ENCODE measurements at places on chromosomes 1 and 21.

GRCh38 chr1:178919581-178919980 lies 48.7 kb upstream of the ANGPTL1 start:
- DNase-seq, result no peak

DNA sequence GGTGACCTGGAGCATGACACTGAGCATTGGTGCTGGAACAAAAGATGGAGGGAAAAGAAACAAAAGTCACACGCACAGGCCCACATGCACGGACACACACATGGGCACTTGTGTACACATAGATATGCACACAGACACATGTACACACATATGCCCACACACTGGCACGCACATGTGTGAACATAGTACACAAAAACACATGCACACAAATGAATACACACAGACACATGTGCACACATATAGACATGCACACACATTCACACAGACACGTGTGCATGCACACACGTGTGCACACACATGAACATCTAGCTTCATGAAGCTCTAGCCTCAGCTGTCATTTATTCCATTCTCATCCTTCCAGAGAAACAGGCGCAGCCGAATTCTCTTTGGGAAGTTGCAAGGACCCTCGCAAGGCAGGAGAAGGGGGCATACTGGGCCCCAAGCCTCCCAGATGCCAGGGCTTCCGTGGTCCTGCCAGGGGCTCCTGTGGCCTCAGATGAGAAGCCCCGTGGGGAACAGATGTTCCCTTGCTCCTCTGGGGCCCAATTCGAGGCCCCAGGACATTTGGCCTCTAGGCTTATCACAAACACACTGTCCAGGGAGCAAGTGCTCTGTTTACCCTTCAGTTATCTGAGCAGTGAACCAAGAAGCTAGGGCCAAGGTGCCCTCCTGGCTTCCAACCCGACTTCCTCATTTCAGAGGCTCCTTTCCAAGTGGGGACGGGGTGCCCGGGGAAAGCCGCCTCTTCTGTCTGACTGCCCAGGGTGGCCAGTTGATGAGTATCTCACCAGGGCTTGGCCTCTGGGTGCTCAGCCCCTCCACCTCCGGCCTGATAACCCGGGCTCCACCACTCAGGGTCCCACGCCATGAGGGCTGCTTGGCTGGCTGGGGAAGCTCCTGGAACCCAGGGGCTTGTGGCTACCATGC lies 116.4 kb upstream of the ARHGEF16 start:
- no peak for DNase-seq

DNA sequence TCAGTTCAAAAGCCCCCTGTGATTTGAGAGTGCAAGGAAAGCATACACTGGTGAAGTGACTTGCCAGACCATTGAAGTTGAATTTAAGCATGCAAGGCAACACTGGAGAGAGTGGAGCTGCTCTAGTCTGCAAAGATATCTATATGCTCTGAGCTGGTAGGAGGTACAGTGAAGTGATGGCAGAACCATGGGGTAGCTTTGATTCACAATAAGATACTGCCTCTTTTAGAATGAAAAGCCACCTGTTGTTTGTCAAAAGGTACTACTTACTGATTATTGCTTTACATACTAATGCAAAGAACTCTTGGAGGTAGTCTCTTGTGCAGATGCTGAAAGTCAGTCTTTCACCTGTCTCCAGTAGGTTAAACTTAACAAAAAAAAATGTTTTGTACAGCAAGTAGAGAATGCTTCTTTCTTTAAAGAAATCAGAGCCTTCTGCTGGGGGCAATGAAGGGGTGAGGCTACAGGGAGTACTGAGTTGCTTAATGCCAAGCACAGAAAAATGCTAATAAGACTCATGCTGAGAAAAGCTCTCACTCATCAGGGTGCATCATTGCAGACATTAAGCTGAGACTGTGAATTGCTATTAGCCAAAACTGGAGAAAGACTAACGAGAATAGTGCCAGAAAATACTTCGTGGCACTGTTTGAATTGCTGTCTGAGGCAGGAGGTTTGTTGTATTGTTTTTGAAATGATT lies 1150.5 kb upstream of the TMPRSS15 start:
- no peak for DNase-seq

GRCh38 chr1:82478916-82479315 lies 678.2 kb downstream of the ADGRL2 start:
- DNase-seq, result no peak

DNA sequence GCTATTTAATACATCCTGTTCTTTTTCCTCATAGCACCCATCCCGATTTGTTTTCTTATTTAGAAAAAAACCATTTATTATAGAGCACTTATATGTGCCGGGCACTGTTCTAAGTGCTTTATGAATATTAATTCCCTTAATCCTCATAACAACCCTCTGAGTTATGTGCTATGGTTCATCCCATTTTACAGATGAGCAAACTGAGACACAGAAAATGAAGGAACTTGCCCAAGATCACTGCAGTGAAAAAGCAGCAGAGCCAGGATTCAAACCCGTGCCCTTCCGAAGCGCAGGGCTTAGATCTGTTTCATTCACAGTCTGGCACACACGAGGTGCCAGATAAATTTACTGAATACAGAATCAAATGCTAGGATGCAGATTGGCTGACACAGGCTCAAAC lies 85.1 kb upstream of the ZC3H12A start:
- DNase-seq, result no peak

GRCh38 chr1:54798769-54799641 lies 2.1 kb downstream of the TTC22 start:
- peak; percentile 22 for DNase-seq

GRCh38 chr1:9321480-9321849 lies 28.8 kb downstream of the SPSB1 start:
- no peak for DNase-seq

DNA sequence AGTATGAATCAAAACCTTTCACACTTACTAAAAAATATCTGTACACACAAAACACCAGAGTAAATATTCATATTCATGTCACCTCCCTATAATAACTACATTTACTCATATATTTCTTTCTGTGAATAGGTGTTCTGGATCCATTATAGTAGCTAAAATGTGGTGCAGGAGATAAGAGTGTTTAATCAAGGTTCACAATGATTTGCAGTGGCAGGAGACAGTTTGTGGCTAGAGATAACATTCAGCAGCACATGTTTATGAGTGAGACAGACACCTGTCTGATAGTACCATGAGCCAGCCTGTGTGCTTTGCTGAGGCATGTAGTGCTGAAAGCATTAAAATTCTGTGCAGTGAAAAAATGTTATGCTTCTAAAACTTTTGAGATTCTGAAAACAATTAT lies 410.3 kb downstream of the SRGAP2C start:
- no peak for DNase-seq

- DNase-seq, result peak; percentile 7
Observed at GRCh38 chr1:9538669-9539164, 548 bp upstream of the SLC25A33 start.

GRCh38 chr1:195439661-195440060 lies 1168.6 kb downstream of the KCNT2 start:
- no peak for DNase-seq

- DNase-seq, result no peak
Observed at GRCh38 chr1:156492013-156492590, 8.5 kb downstream of the MEF2D start.

DNA sequence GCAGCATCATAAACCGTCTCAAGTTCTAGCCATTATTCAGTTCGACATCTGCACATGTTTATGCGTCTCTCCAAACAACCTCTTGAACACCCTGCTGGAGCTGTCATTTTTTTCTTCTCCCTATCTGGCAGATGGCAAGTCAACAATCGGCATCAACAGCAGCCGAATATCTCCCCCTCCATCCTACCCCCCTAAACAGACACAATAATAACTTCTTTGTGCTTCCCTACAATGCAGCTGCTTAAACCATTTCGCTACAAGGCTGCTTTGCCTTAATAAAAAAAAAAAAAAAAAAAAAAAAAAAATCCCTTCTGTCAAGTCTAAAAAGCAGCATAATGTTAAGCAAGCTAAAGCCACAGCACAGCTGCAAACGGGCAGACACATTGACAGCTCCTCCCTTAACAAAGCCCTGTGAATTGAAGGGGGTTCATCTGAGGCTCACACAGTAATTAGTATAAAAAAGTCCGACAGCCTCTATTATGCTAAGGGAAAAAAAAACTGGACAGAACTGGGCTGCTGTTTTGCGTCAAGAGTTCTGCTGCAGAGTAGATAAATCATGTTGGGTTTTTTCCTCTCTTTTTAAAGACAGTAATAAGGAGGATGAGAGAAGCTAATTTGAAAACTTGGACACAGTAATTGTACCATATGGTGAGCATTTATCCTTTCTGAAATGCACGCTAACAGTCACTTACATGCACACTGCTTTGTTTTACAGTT lies 136.4 kb downstream of the AKT3 start:
- no peak for DNase-seq

DNA sequence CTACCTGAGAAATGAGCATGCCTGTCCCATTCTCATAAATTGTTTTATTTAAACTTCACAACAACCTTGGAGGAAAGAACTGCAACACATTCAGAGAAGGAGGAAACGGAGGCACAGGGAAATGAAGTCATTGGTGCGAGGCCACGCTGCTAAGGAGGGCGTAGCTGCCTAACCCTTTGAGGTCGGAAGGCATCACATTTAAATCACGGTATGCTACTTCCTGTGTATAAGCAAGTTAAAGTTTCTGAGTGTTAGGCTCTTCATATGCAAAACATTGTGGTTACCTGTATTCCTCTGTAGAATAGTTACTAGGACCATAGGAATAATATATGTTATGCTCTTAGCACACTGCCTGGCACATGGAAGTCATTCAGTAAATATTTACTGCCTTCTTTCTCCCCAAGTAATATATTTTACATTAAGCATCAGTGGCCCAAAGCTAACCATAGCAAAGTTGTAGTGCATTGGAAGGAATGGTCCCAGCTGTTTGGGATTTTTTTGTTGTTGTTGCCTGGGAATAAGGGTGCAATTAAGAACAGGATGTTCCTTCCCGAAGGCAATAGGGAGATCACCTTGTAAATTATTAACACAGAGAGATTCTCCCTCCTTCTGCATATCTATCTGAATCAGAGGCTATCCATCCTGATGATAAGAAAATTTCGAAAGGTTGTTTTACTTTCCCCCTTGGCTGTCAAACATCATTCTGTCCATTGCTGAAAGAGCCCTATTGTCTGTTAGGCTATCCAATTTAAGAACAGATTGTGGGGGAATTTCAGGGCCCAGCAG lies 192.2 kb upstream of the C8B start:
- DNase-seq, result no peak

- no peak for DNase-seq
Observed at GRCh38 chr1:214330222-214330621, 49.3 kb downstream of the SMYD2 start.

DNA sequence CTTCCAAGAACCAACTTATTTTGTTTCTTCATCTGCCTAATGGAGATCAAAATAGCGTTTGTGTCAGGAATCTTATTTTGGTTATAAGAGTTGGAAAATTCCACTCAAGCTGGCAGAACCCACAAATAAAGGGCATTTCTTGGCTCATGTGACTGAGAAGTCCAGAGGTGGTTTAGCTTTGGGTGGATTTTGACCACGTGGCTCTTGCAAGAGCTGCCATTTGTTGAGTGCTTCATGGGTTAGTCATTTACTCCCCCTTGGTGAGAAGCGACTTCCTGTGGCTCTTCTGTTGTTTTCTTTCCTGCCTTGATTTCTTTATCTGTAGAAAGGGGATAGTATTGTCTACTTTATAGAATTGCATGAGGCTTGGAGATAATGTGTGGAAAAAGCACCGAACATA lies 9.5 kb upstream of the RNF186 start:
- no peak for DNase-seq

GRCh38 chr1:160113407-160113806 lies 2.2 kb upstream of the ATP1A2 start:
- DNase-seq, result no peak

DNA sequence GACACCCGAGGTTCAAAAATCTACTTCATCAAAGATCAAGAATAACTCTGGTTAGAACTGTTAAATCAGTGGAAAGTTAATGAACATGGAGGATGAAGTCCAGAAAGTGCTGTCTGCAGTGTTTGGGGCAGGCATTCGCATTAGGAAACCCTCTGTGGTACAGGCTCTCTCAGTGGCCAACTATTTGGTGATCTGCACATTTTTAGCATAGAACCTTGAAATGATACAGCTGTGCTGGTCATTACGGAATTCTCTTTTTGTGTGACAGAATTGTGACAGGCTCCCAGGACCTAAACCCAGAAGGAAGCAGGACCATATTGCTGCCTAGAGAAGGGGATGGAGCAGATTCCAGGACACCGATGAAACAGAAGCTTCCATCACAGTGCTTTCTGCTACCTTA lies 89.0 kb downstream of the SLC45A1 start:
- DNase-seq, result no peak

GRCh38 chr1:61743431-61743705 lies 1.1 kb downstream of the PATJ start:
- DNase-seq, result no peak

- no peak for DNase-seq
Observed at GRCh38 chr1:7235871-7236517, 450.7 kb downstream of the CAMTA1 start.

DNA sequence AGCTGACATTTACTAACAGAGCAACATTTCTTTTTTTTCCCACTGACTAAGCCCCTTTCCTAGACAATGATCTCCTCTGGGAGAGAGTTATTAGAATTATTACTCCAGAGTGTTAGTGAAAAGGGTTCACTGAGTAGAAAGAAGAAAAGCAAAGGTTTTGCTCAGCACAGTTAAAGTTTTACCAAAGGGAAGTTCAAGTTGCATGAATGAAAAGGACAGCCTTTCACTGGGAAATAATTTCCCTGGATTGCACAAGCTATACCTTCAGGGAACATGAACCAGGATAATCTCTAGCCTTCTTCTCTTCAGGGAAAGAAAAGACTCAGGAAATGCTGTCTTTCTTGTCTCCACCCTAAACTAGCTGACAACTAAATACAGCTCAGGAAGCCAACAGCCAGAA lies 71.4 kb upstream of the ESRRG start:
- DNase-seq, result no peak

GRCh38 chr1:186512698-186513457 lies 52.0 kb upstream of the PDC start:
- no peak for DNase-seq

DNA sequence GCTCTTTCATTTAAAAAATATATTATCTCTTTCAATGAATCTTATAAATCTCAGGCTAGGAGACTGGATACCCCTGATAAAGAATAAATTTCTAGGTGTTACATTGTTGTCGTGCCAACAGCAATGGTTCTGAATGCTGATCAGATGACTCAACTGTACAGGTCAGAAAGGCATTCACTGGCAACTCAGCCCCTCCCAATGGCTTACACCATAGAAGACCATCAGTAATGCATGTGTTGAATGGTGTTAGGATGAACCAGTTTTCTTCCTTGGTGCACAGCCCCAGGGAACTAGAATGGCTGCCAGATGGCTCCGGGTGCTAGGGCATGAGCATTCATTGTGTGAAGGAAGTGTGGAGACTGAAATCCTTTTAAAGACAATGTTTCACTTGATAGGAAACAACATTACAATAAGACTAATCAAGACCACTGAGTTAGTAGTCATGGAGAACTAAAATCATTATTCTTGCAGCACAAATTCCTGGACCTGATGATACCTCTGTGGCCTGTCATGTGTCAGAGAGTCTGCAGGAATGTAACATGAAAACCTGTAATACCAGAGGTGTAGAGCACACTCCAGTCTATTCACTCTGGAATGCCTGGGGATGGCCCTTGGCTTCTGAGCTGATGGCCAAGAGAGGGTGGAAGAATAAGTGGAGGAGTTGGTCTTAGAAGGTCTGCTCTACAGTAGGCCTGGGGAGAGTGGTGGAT lies 187.7 kb upstream of the LMO4 start:
- no peak for DNase-seq
